Thyroid gland (tissue), 4 donors: ENCODE measurements at places on chromosomes 12 and 14. TPM values are rescaled to one million over a fixed set of nuclear protein-coding genes. Genes with fewer than 3 reads are reported as not detected.
A peak's percentile ranks its signal among the peaks of the same experiment; 100 is the strongest.

DNA sequence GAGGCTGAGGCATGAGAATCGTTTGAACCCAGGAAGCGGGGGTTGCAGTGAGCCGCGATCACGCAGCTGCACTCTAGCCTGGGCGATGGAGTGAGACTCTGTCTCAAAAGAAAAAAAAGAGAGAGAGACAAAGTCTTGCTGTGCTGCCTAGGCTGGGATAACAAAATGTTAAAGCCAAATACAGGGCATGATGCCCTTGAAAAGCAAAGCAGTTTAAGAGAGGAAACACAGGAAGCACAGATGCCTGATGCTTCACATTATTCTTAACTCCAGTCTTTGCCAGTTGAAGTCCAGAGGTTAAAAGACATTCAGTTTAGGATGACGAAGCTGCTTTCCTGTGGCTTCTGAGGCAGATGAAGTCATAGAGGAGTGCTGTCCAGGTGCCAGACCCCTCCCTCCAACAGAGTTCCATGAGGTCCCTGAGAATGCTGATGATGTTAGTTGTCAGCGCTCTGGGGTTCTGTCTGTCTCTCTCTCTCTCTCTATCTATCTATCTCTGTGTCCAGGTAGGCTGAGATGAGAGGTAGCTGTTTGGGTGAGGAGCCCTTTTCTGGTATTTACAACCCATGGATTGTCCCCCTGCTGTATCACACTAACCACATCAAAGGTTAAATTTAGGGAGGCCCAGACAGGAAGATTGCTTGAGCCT is 4.9 kb upstream of the MRPL52 start:
- DNase-seq, result no peak

- DNase-seq, result peak; percentile 36
Measured at GRCh38 chr14:89429199-89430181, 12.5 kb upstream of the FOXN3 start.

ANO6 gene
- total RNA-seq, result 52.5 TPM

DNA sequence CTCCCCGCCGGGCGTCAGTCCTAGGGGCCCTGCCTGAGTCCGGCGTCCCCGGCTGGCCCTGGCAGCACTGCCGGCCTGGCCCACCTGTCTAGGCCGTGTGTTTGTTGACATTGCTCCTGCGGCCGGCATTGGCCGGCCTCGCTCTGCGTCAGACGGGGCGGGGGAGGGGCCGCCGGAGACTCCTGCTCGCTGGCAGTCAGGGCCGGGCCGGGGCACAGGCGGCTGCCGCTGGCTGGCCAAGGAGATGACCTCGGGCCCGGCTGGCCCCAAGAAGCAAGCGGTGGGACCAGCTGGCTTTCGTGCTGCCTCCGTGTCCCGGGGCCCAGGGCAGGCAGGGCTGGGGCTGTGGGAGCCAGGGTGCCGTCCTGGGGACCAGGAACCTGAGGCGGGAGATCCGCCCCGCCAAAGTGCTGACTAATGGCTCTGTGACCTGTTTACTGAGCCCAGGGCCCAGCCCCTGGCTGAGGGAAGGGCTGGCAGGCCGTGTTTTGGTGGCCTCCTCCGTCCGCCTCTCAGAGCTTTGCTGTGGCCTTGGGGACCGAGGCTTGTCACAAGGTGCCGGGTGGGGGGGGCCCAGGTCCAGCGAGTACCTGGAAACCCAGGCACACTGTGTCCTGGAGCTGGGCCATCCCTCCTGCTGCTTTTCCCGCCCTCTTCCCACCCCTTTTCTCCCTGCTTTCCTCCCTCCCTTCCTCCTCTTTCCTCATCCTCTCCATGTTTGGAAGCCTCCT is 1.8 kb downstream of the ULK1 start:
- peak; percentile 97 for DNase-seq

TMEM30B gene
- 123 TPM for total RNA-seq

MGST1 gene
- 454 TPM for total RNA-seq

GRCh38 chr14:74932401-74932901 is 9.4 kb upstream of the RPS6KL1 start:
- DNase-seq, result no peak

- DNase-seq, result no peak
Measured at GRCh38 chr12:66176105-66176900, 6.5 kb upstream of the TMBIM4 start.

GRCh38 chr12:47822401-47822800 is 2.7 kb upstream of the HDAC7 start:
- DNase-seq, result no peak

DNA sequence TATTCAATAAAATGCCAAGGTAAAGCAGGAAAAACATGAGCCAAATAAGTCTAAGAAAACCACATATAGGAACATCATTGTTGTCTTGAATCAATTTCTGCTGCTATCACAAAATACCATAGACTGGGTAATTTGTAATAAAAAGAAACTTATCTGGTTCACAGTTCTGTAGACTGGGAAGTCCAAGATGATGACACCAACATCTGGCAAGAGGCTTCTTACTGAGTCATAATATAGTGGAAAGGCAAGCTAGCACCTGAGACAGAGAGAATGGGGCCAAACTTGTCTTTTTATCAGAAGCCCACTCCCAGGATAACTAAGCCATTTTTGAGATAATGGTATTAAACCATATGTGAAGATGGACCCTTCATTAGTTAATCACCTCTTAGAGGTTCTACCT is 975.9 kb downstream of the FLRT2 start:
- DNase-seq, result no peak

GRCh38 chr12:112876506-112876905 is 30.3 kb upstream of the OAS1 start:
- no peak for DNase-seq

DNA sequence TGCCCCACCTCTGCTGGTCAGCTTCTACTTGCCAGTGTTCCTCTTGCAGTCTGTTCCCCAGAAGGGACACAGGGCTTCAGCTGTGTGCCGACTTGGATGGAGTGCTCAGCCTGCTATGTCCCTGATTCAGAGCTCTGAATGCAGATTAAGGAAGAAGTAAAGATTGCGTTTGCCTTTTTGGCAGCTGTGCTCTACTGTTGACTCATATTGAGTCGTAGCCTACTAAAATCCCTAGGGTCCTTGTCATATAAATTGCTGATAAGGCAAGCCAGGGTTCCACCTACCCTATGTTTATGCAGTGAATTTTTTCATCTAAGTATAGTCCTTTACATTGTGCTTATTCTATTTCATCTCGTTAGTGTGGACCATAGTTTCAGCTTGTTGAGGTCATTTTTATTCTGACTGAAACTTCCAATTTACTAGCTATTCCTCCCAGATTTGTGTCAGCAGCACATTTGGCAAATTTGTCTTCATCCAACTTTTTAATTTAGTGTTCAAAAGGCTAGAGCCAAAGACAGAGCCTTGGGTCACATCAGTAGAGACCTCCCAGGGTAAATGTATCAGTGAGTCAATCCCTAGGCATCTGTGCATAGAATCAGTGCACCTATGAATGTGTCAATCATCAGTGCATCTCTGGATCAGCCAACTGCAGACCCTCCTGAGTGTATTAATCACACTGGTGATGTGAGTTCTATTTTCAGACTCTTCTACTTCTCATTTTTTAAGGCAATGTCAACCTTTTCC is 31.9 kb downstream of the CACNA1C start:
- no peak for DNase-seq

PDZRN4 gene
- total RNA-seq, result 0.78 TPM

GRCh38 chr14:92199763-92200162 is 78.0 kb downstream of the CPSF2 start:
- no peak for DNase-seq

GRCh38 chr14:86838363-86838762 is 1154.6 kb downstream of the GALC start:
- DNase-seq, result no peak

TAMALIN gene
- total RNA-seq, result 14.0 TPM

DNA sequence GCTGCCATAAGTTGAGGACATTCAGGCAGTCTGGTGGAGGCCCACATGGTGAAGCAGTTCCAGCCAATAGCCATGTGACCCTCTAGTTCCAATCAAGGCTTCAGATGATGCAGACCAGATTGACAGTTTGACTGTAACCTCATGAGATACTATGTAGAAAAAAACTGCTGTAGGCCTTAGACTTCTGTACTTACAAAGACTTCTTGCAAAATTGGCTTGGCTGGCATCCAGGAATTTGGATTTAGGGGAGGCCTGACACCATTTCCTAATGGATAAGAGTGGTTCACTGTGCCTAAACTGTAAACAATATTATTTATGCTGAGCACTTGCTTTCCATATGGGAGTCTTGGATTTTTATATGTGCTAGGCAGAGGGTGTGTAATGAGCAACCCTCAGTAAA is 76.4 kb downstream of the RGS6 start:
- no peak for DNase-seq

DNA sequence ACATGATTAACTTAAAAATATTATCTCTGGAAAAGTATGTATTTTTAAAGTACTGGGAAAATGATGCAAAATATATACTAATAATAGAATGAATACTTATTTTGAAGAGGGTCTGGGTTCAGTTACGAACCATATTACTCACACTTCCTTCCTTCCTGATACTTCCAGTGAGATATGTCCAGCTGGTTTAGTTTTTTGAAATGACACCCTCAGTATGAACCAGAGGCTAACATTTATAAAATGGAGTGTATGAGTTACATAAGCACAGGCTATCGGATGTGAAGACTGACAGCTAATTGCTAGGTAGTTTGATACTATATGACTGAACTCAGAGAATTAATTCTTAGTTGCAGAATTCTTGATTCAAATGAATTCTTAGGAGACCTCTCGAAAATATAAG is 122.9 kb downstream of the OTOGL start:
- DNase-seq, result no peak

DNA sequence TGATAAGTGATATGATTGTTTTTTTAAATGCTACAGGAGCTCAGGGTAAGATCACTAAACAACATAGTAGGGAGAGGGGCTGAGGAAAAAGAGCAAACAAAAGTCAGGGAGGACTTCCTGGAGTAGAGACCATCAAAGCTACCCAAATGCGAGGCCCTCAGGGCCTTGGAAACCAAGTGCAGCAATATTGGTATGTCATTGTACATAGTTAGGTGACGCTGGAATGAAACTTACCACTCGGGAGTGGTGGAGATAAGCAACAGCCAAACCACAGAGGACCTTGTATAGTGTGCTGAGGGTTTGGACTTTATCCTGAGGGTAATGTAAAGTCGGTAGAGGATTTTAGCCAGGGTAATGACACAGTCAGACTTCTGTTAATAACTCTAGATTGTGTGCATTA is 13.8 kb downstream of the KITLG start:
- no peak for DNase-seq

GRCh38 chr12:94415066-94415465 is 44.6 kb downstream of the CEP83 start:
- no peak for DNase-seq

DNA sequence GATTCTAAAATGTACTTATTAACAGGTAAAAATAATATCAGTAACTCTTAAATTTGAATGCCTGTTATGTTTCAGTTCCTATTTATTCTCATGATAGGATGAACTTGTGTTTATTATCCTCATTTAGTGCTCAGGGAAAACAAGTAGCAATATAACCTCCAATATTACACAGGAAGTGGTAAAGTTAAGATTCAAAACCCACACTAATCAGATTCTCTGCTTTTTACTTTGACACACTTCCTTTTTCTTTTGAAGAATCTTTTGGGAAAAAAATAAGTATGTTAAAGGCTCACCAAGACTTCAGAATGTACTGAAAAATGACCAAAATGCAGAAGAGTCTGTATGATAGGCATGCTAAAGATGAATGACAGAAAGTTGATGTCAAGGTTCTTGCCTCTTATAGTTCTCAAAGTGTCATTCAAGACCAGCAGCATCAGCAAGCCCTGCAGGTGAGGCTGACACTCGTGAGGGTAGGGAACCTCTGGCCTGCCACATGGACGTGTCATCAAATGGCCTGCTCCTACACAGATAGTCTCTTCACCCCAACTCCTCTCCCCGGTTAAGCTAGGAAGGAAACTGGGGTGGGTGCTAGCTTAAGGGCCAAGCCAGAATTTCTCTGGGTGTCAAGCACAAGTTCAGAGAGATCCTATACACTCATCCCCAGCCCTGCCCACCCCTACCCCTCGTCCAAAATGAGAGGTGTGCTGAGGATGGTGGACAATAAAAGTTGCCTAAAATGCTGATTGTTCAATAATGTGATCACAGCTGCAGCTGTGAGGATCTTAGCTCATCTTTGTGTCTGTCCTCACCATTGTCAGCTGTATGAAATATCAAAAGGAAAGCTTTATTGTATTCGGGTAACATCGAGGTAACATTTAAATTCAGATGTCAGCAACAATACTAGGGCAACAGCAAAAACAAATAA is 6.3 kb downstream of the TBPL2 start:
- no peak for DNase-seq

GRCh38 chr12:34377243-34378035 is 355.1 kb downstream of the ALG10 start:
- no peak for DNase-seq

NDRG2 gene
- total RNA-seq, result 186 TPM

DNA sequence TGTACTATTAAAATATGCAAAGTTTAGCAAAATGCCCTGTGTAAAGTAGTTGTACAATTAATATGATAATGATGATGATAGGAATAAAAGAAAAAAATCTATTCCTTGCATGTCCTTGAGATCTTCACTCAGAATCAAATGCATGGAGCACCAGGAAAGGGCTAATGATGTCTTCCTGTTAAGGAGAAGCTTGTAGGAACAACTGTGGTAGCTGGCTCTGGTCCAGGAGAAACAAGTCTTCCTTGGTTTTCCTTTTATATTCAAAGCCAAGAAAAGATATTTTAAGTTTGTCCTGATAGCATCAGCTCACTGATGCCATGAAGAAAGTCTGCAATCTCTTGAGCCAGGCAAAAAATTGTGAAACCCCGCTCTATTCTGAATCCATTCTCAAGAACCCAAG is 138.9 kb downstream of the PIK3C2G start:
- DNase-seq, result no peak

DNA sequence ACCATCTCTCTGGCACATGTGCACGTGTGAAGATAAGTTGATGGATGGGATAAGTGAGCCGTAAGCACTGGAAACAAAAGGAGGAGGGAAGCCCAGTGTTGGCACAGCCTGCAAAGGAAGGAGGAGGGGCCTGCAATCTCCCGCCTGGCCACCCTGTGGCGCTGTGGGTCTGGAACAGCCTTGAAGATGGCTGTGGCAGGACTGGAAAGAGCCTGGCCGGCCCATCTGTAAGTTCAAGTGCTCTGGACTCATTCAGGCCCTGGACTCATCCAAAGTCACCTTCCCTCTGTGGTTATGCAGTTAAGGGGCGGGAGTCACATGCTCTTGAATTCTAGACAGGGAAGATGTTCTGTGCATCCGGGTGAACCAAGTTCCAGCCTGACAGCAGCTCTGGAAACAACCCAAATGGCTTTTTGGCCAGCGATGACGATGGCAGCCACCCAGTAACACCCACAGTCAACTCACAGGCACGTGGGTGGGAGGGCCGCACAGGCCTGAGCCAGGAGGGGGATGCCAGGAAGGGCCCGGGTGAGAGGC is 50.4 kb downstream of the CHGA start:
- peak; percentile 90 for DNase-seq

STXBP6 gene
- total RNA-seq, result 67.5 TPM

TAS2R14 gene
- 6.8 TPM for total RNA-seq

- no peak for DNase-seq
Measured at GRCh38 chr14:61628016-61628725, 67.1 kb upstream of the HIF1A start.
